ENCODE measurements at places on chromosomes 7 and 10.

DNA sequence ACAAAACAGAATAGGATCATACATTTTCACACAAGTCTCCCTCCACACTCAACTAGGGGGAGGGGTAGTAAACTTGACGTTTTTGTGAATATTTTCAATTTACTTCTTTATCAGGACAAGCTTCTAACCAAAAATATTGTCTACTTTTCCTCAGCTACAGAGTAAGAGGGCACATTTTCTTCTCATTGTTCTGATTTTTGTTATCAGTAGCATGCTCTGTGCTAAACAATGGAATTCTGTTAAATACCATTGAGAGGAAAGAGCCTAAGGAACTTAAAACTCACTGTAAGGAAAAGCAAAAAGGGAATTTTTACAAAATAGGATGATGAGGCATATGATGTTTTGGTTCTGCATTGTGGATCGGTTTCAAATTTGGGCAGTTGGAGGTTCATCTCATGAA is 41.2 kb downstream of the ANLN start:
- DNase-seq, result no peak

DNA sequence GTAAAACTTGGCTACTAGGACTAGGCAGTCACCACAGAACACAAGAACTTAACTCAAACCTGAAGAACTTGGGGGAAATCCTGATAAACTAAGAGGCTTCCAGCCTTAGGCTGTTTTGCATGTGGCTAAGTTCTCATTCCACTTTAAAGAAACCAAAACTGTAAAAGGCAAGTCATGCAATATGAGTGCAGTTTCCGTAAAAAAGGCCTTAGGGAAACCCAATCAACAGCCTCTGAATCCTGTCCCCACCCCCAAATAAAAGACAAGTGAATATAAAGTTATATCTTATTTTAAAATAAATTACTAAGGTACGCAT is 95.1 kb downstream of the USP6NL start:
- DNase-seq, result no peak

GRCh38 chr10:120406376-120406775 is 50.7 kb upstream of the PLPP4 start:
- no peak for DNase-seq

DNA sequence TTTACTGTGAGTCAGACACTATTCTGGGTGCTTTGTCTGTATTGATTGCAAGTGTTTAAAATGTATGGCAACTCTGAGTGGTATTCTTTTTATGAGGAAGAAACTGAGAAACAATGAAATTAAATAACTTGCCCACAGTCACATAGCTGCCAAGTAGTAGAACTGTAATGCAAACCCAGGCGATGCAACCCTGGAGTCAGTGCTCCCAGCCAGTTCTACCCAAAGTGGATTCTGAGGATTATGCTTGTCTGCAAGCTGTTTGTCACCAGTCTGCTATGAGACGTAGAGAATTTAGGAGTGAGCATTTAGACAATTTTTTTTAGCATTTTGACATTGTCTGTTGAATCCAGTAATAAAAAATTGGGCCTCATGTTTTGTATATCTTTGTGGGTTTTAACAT is 306.0 kb upstream of the LRGUK start:
- no peak for DNase-seq

DNA sequence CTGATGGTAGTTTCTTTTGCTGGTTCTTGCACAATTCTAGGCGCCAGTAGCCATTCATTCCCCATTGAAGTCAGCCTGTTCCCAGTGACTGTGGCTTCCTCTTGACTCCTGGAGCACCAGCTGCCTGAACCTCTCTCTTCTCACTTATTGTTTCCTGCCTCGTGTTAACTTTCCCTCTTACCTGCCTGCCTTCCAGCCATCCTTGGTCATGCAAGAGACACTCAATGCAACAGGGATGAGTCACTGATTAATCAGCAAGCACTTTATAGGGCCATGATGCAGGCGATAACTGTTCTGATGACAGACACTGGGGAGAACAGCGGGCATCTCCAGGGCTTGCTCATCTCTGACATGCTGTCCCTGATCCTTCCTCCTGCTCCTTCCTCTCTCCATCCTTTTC is 122.0 kb downstream of the PLCE1 start:
- no peak for DNase-seq

DNA sequence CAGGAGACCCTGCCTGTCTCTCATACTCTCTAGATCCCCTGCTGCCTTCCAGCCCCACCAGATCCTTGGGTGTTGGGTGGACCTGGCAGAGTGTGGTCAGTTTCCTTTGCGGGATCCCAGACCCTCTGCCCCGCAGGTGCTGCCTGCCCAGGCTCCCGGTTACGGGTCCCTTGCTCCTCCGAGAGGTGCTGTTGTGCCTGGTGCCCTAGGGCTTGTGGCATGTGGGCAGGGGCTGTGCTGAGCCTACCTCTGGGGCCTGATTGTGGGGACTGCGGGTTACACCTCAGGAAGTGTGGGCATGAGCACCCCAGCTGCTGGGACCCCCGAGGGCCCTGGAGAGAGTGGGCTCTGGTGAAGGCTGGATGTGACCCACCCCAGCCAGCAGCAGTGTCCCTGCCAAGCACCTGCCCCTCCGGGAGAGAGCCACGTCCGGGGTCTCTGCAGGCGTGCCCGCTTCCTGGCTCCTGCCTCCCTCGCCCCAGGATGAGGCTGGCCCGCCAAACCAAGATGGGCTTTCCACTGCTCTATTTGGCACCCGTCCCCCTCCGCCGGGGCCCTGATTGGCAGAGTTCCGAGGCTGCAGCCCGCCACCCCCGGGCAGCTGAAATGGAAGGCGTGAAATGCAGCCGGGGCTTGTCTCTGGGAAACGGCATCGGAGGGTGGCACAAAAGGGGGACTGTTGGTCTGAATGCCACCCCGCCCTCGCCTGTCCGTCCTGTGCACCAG is 17.0 kb downstream of the CLIP2 start:
- no peak for DNase-seq

GRCh38 chr10:29229258-29229705 is 59.6 kb upstream of the LYZL1 start:
- DNase-seq, result no peak

DNA sequence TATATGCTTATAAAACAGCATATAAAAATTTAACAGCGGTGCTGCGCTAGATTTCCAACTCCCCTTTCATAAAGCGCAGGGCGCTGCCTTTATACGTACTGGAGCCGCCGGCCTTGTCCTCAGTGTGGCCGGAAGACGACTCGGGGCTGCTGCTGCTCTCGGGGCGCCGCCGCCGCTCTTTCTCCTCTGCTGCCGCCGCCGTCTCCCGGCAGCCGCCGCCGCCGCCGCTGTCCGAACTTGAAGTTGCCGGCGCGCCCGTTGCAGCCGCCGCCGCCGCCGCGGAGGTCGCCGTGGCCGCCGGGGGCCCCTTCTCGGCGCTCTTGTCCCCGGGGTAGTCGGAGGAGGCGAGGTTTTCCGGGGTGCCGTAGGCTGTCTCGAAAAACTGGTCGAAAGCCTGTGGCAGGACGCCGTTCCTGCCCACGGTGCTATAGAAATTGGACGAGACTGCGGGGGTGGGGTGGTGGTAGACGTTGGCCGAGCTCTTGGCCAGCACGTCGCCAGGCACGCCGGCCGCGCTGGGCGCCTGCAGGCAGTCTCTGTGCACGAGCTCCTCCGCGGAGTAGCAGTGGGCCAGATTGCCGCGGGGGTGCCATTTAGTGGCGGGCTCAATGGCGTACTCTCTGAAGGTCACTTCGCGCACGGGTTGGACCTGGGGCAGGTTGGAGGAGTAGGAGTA is 557 bp downstream of the HOXA11 start:
- peak; percentile 62 for DNase-seq

DNA sequence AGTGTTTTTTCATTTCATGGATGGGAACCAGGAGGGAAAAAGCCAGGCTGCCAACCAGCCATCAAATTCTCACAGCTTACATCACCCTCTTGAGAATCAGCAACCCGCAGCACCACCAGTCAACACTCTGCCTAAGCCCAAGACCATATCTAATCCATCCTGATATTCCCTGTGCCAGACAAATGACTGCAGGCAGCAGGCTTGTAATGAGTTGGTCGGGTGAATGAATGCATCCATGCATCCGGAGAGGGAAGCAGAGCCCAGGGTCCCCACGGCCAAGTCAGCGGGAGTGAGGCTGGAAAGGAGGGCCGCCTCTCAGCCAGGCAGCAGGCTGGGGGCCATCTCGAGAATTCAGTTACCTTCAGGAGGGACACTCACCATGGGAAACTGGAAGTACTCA is 46.9 kb downstream of the SLIT1 start:
- DNase-seq, result no peak

DNA sequence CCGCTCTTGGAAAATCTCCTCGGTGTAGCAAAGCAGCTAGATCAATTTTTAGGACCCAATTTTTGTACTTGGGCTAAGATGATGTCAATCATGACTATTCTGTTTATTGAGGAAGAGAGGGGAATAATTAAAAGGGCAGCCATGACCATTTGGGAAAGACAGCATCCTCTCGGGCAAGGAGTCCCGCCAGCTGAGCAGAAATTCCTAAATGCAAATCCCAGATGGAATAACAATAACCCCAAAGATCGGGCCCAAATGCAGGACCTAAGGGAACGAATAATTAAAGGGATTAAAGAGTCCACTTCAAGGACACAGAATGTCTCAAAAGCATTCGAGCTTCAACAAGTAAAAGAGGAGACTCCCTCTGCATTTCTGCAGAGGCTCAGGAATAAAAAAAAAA is 18.7 kb downstream of the COL17A1 start:
- DNase-seq, result no peak

- peak; percentile 74 for DNase-seq
These were observed 245.9 kb downstream of the KCNMA1 start for GRCh38 chr10:77391605-77392235.

DNA sequence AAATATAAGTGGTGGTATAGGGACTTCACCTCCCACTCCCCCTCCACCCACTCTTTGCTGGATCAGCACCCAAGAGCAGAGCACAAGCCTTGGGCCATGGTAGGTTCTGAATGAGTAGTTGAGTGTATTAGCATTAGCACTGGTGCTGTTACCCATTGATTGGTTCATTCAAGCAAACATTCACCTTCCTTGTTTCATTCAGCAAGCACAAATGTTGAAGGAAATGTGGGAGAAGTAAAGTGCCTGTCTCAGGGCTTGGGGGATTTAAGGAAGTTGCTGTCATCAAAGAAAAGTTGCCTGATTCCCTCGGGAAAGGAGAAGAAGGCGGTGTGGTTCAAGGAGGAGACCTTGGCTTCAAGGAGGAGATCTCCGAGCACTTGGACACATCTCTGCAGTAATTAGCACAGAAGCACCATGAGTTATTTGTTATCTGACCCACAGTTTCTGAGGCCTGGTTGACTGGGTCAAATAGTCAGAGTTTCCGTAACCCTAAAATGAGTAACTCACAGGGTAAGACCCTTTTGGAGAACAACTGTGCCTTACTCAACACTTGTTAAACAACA is 17.3 kb downstream of the IL2RA start:
- DNase-seq, result no peak

- no peak for DNase-seq
These were observed 579.0 kb upstream of the DPP6 start for GRCh38 chr7:153473185-153473584.

GRCh38 chr7:128917122-128917521 is 6.6 kb upstream of the KCP start:
- no peak for DNase-seq

GRCh38 chr10:88388324-88388723 is 194.8 kb downstream of the RNLS start:
- DNase-seq, result no peak

DNA sequence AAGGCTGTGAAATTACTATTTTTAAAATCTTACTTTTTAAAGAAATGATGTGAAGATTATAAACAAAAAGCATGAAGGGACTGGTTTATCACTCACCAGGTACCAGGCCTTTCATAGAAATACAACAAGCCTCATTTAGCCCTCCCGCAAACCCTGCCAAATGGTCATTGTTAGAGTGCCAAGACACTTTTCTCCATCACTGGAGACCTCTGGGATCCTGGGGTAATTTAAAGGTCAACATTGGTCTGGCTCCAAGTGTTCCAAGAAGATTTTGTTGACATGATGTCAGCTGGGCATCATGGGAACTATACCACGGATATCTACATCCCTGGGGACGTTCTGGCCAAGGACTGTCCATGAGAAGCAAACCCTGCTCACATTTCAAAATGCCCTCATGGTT is 138.0 kb upstream of the FRMD4A start:
- no peak for DNase-seq

DNA sequence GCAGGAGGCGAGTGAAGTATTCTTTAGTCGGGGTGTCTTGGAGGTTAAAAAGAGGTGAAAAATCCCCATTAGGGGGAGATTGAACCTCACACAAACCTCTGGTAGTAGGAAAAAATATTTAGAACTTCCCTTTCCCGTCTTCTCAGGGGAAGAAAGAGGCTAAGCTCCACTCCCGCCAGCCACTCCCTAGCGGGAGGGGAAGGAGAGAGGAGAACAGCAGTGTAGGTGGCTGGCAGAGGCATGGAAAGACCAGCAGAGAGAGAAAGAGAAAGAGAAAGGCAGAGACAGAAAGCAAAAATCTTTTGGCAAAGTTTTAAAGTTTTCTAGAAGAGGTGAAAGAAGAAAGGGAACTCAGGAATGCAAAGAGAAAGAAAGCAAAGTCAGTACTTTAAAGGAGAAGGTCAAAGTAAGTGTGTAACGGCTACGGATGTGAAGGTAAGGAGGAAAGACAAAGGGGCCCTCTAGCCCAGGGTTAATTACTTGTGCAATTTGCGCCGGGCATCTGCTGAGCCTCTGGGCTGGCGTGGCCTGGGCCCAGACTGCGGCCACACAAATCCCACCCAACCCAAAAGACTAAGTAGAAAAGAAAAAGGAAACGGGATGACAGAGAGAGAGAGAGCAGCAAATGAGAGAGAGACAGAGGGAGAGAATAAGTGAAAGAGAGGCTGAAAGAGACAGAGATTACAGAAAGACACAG is 72.3 kb upstream of the ZNF746 start:
- no peak for DNase-seq

DNA sequence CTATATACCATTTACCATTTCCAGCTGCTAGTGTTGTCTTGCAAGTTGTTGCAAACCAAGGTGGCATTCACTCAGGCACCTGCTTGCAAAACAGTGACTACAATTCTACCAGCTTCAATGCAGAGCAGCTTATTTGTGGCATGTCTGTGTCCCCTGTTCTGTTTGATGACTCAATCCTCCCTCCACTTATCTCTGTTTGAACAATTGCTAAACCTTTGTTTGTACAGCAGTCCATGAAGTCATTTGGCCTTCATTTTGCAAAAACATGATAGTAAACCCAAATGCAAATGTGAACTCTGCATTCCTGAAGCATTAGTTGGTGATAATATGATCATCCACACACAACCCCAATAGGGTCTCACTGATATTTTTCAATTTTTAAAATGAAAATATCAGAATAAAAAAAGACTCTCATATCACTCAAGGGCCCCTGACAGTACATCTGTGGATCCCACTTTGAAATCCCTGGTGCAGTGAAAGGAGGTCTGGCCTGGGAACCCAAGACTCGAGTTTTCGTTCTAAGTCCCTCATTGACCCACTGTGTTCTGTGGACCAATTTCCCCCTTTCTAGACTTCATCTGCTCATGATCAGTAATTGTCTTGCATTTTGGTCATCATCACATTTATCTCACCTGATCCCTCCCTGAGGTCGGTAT is 425.4 kb downstream of the RPS24 start:
- DNase-seq, result peak; percentile 89

DNA sequence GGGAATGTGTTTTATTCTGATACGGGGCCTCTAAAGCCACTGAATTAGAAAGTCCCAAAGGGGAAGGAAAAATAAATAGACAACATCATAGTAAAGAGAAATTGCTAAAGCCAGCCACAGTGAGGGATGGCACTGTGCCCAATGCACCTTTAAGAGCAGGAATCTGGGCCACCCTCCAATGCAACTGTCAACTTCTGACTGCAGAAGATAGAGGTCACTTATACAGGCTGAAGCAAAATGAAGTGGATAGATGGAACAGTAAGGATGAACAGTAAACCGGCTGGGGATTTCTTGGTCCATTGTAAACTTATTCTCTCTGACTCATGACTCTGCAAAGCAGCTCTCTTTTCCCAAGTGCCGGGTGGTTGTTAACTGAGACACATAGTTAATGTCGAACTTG is 54.0 kb upstream of the KCNIP2 start:
- DNase-seq, result peak; percentile 30

All from NCI-H2081 (cell line).